ENCODE measurements at places on chromosomes 5 and 9. TPM values are rescaled to one million over a fixed set of nuclear protein-coding genes. Genes with fewer than 3 reads are reported as not detected.

The KIF12 gene
- 19.5 TPM for total RNA-seq

The CDH6 gene
- total RNA-seq = 0.61 TPM

The FUBP3 gene
- 43.8 TPM for total RNA-seq

The BSPRY gene
- total RNA-seq = 39.9 TPM

The ZDHHC12 gene
- 76.2 TPM for total RNA-seq

The TUSC1 gene
- 16.5 TPM for total RNA-seq

The TMEM215 gene
- 0.06 TPM for total RNA-seq

The PHF24 gene
- total RNA-seq = 0.22 TPM

The ACOT12 gene
- total RNA-seq = not detected

The INSYN2B gene
- 0.14 TPM for total RNA-seq

The KIF27 gene
- total RNA-seq = 3.2 TPM

The ZNF474 gene
- not detected for total RNA-seq

The ACSL6 gene
- total RNA-seq = 0.58 TPM

The PLPP7 gene
- total RNA-seq = 1.1 TPM

The TSSK1B gene
- total RNA-seq = not detected

The PCDHGA9 gene
- total RNA-seq = 2.6 TPM

The CCDC192 gene
- not detected for total RNA-seq

The BHMT2 gene
- 1.6 TPM for total RNA-seq

The AK8 gene
- total RNA-seq = not detected

The LEAP2 gene
- 2.9 TPM for total RNA-seq

The SPINK14 gene
- not detected for total RNA-seq

The PCDHA1 gene
- total RNA-seq = not detected

The FOXD4 gene
- 0.39 TPM for total RNA-seq

The STPG3 gene
- total RNA-seq = not detected

The CARTPT gene
- not detected for total RNA-seq

The OR1Q1 gene
- not detected for total RNA-seq

All from left colon (tissue), 2 donors.